LHCN-M2 (cell line): ENCODE measurements at places on chromosomes 6 and 20.

- no peak for DNase-seq
These were observed 41.6 kb downstream of the CPNE5 start for GRCh38 chr6:36797653-36798052.

- no peak for DNase-seq
These were observed 185.3 kb downstream of the ADAT2 start for GRCh38 chr6:143264986-143265764.

- no peak for DNase-seq
These were observed 1.5 kb downstream of the LAMA4 start for GRCh38 chr6:112252571-112253497.

DNA sequence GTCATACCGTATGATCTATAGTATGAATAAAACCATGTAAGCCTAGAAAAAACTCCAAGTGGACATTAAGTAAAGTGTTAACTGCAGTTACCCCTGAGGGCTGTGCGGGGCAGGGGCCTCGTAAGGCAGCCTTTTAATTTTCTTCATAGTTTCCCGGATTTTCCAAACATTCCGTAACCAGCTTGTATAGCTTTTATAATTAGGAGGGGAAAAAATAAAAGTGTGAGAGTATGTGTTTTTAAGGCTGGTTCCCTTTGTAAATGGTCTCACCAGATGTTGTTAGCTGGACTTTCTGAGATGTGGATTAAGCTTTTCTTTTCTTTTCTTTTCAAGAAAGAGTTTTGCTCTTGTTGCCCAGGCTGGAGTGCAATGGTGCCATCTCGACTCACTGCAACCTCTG is 7.0 kb downstream of the KIAA1755 start:
- DNase-seq: no peak

GRCh38 chr6:24340998-24341938 is 16.6 kb downstream of the DCDC2 start:
- no peak for DNase-seq

- DNase-seq: peak; percentile 76
These were observed 6.0 kb upstream of the PTCHD4 start for GRCh38 chr6:48116699-48117645.

- no peak for DNase-seq
These were observed 169.7 kb downstream of the ATXN1 start for GRCh38 chr6:16591396-16592222.

GRCh38 chr20:38181207-38181801 is 16.2 kb upstream of the TGM2 start:
- no peak for DNase-seq

DNA sequence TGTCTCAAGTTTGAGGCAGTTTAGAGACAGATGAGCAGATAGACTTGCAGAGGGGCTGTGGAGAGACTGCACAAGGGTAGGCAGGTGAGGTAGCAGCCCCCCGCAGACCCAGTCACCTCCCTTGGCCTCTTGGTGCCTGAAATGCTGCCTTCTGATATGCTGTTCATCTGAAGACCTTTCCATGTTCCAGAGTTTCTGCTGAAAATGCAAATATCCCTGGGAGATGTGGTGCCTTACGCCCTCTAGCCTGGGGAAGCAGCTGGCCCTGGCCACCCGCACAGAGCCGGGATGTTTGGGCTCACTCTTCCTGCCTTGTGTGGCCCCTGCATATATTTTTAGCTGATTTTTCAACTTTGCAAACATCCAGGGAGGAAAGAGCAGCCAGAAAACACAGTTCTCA is 51.4 kb downstream of the TMEM242 start:
- DNase-seq: no peak

- DNase-seq: no peak
These were observed 103.5 kb downstream of the DACT2 start for GRCh38 chr6:168216117-168216516.

DNA sequence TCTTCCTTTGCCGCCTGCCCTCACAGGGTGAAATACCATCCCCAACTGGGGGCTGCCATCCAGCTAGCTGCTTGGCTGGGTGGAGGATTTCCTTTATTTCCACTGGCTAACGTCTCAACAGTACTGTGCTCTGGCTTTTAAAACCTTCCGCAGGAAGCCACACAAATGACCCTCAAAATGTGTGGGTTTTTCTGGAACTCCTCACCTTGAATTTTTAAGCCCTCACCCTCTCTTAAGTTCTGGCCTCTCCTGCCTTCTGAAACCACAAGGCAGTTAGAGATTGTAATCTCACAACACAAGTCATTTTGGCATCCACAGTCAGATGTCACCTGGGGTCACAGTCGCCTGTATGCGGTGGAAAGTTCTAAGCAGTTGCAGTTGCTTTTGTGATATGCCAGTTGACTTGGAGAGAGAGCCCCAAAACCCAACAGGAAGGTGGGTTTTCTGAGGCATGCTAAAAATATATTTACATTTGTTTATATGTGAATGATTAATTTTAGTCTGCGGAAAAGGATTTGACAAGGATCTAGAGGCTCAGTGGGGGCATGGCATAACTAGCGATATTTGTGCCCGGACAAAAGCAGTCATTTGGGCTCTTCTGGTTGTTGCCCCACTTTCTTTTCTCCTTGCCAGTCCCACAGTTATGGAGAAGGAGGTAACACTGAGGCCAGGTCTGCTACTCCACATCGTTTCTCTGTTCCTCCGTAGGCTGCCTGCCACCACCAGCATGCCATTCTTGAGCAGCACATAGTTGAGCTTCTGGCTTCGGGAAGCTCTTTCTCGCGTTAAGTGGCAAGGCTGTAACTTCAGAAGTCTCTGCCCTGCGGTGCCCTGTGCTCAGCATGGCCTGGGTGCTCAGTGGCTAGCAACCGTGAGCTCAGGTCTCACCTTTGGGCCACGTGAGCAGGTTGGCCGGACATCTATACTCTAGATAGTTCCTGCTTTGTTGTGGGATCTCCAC is 335.3 kb downstream of the CD83 start:
- DNase-seq: no peak

DNA sequence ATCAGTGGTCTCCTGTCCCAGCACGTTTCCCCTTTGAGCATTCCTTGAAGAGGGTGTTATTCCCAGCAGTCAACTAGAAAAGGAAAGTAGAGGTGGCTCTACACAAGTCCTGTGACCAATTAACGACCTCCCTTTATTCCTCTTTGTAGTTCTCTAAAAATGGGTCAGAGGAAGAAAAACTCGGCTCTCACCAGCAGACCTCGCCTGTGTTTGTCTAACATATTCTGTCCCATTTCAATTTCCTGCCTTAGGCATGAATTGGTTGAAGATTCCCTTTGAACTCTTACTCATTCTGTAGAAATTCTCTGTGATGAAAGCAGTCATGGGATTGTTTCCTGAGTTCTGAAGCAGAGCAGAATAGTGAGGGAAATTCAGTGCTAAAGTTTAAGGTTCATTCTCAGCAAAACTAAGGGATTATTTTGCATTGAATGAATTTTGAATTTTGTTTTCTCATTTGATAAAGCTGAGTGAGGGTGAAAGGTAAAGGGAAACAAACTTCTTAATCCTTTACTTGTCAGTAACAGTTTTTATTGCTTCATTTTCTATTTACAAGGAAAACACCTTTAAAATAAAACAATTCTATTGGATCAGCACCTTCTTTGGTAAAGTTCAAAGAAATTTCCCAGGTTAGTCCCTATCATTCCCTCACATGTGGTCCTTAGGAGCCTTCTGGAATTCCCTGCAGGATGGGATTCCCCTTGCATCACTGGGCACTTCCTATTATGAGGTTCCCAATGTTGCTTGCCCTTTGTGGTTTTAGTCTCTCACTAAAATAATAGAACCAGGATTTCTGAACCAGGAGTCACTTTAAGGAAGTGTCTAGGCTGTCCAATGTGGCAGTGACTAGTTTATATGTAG is 105.8 kb downstream of the SLX4IP start:
- DNase-seq: peak; percentile 86

GRCh38 chr20:19996222-19996621 is 20.9 kb upstream of the NAA20 start:
- DNase-seq: no peak

DNA sequence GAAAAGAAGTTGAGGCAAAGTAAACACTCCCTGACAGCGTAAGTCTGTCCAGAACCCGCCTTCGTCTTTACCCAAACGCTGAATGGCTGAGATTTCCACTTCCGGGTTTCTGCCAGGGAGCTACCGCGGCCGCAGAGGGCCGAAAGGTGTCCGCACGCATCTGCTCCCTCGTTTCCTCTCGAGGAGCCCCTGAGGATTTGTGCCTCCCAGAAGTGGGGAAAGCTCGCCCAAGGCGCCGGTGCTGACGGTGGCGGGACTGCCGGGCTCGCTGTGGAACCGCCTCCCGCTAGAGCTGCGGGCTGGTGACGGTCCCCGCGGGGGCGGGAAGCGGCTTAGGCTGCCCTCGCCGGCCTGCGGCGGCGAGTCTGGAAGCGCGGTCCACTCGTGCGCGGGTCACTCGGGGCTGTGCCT is 1760.2 kb upstream of the DEFB115 start:
- DNase-seq: no peak

GRCh38 chr6:29956518-29956917 is 14.2 kb downstream of the HLA-A start:
- no peak for DNase-seq

- DNase-seq: no peak
These were observed 38.0 kb downstream of the EZR start for GRCh38 chr6:158780988-158781691.

DNA sequence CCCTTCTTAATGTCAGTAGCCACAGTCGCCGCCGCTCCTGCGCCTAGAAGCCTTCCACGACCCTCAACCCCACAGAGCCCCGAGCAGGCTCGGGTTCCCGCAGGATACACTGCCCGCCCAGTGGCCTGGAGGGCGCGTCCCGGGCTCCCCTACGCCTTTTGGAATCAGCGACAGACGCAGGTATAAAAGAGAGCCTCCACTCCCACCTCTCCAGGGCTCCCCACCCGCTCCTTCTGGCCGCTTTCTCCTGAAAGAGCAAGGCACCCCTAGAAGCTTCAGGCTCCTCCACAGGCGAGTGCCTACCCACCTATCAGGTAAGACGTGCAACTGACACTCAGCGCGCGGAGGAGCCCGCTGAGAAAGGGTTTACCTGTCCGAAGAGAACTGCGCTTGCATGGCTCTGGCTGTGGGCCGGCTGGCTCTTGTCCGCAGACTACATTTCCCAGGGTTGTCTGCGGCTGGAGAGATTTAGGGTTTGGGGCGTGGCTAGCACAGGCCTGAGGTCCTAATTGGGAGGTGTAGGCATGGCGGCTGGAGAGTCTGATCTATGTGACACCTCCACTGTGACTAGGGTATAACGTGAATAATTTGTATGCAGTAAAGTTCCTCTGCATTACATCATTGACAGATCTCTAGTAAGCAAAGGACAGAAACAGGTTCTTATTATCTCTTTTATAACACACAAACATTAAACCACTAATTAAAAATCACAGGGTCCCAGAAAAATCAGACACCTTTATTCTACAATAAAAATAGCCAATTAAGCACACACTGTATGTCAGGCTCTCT is 13.5 kb upstream of the ZNF391 start:
- DNase-seq: peak; percentile 27

DNA sequence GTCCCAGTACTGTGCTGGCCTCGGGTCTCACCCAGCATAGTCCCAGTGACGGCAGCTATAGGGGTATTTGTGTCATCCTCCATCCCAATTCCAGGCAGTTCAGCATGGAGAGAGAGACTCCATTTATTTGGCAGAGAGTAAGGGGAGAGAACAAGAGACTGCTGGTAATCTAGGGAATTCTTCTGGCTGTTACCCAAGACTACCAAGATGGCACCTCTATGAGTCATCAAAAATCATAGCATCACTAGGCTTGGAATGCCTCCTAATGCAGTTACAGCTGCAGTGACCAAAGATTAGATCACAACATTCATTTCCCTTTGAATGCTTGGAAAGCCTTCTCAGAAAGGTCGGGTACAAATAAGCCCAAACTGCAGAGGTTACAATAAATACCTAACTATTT is 660.4 kb upstream of the FLRT3 start:
- DNase-seq: peak; percentile 74

DNA sequence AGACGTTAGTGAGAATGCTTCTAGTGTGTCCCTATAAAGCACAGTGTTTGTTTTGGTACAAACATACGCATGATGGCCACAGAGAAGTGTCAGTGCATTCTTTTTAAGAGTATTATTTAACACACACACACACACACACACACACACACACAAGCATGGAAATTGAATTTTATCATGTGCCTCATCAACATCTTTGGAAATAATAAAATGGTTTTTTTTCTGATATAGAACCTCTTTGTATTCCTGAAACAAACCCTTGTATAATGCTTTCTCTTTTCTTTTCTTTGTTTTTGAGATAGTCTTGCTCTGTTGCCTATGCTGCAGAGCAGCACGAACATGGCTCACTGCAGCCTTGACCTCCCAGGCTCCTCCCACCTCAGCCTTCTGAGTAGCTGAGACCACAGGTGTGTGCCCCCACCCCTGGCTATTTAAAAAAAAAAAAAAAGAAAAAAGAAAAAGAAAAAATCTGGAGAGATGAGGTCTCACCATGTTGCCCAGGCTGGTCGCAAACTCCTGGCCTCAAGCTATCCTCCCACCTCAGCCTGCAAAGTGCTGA is 116.2 kb upstream of the SYNDIG1 start:
- no peak for DNase-seq

GRCh38 chr6:56101141-56101553 is 146.2 kb downstream of the COL21A1 start:
- DNase-seq: peak; percentile 97
